ENCODE measurements at places on chromosomes 3 and 15. TPM values are rescaled to one million over a fixed set of nuclear protein-coding genes. Genes with fewer than 3 reads are reported as not detected.

GRCh38 chr3:16482194-16482769 lies 31.2 kb downstream of the RFTN1 start:
- no peak for DNase-seq

DNA sequence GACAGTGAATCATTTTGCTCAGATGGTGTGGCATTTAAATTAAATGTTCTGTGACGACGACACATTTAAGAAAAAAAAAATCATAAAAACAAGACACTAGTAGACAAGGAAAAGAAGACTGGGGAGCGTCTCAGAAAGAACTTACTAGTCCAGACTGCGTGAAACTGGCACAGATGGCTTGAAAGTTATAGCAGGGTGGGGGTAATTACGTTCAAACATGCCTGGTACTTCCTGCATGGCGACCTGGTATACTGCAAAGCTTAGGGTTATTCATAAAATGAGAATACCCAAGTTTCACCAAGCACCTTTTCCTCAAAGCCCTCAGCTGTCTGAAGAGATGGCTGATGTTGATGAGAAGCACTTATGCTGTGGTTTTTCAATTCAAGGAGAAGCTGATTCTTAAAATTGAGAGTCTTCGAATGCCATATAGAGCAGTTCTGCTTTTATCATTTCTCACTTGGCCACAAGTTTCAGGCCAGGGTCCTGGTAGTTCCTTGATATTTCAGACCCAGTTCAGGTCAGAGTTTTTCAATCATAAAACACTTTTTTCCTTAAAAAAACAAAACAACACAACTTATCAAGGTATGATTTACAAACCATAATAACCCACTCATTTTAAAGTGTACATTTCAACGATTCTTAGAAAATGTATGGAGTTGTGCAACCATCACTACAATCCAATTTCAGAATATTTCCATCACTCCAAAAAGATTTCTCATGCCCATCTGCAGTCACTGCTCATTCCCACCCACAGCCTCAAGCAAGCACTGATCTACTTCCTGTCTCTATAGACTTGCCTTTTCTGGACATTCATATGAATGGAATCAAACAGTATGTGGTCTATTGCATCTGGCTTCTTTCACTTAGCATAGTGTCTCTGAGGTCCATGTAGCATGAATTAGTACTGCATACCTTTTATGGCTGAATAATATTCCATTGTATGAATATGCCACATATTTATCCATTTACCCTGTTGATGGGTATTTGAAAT lies 24.7 kb downstream of the PCOLCE2 start:
- DNase-seq, result no peak

GRCh38 chr15:69934607-69935006 lies 163.1 kb downstream of the TLE3 start:
- DNase-seq, result no peak

DNA sequence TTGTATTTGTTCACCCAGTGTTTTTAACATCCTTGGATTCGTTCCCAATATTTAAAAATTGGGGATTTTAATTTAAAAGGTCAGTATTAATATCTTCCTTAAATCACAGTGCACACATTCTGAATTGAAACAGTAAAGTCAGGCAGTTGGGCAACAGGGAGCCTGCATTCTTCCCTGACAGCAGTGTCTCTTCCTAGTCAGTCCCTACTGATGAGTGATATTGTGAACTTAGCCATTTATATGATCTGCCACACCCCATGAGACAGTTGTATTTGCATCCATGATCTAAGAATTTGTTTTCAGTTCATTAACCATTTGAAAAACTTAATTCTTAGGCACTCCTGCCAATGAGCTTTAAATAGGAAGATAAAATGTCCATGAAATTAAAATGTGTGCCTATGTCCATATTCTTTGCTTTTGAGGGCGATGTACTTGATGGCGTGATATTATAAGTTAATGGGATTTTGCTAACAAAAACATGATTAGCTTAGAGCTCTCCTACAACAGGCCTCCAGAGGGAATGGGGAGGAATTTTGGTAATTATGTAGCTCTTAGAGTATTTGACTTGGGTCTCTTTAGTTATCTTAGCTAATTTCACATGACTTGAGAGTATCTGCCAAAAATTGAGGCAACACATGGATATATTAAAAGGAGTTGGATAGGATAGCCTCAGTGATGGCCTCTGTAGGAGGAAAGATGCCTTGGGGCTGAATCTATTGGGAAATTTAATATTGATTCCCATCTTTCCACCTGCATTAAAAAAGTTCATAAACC lies 219.3 kb downstream of the PTPRG start:
- no peak for DNase-seq

GRCh38 chr3:128999102-128999501 lies 2.0 kb upstream of the EFCC1 start:
- DNase-seq, result no peak

GRCh38 chr15:42504631-42505030 lies 9.2 kb downstream of the SNAP23 start:
- DNase-seq, result peak; percentile 81

GRCh38 chr3:146968204-146968651 lies 363.1 kb upstream of the PLSCR5 start:
- peak; percentile 46 for DNase-seq

GRCh38 chr3:122961146-122961545 lies 66.4 kb downstream of the SEMA5B start:
- DNase-seq, result no peak

GRCh38 chr3:11717768-11718636 lies 74.3 kb upstream of the VGLL4 start:
- DNase-seq, result peak; percentile 78

DNA sequence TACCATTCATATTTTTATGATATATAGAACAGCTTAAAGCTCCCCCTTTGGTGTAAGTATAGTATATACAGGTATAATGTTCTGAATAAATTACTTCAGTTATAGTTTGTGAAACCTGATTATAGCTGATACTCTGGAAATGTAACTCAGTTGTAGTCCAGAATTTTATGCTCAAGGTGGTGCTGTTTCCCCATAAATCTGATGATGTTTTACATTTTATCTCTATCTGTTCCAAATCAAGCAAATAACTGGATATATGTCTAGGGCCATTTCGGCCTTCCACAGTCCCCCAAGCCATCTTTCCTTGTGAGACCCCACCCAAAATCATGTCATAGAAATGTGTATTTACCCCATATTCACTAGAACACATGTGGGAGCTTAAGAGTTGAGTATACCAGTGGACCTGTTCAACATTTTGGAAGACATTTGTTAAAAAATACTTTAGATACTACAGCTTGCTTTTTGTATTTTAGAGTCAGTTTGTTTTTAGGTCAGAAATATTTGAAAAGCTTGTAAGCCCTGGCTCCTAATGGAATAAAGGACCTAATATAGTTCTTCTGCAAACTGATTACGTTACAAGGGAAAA lies 107.1 kb downstream of the ATG7 start:
- DNase-seq, result peak; percentile 90

- DNase-seq, result peak; percentile 62
Observed at GRCh38 chr3:12553921-12554391, 2.9 kb upstream of the MKRN2 start.

DNA sequence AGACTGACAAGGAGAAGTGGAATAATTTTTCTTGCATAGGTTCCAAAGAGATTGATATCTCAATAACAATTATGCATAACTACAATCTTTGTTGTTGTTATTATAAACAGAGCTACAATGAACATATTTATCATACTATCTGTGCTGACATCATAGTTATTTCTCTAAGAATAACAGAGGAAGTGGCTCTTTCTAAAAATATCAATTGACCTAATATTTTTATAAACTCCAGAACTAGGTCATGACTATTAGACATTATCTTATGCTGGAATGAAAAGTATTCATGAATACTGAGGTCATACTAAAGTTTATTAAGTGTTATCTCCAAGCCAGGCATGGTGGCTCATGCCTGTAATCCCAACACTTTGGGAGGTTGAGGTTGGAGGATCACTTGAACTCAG lies 114.1 kb downstream of the DCLK3 start:
- no peak for DNase-seq

- DNase-seq, result no peak
Observed at GRCh38 chr3:124149771-124150170, 157.8 kb upstream of the ROPN1 start.

GRCh38 chr3:58052373-58053273 lies 44.4 kb downstream of the FLNB start:
- DNase-seq, result peak; percentile 98

GRCh38 chr15:36601497-36601932 lies 22.1 kb downstream of the CDIN1 start:
- DNase-seq, result no peak

GRCh38 chr3:52703341-52703740 lies 2.2 kb downstream of the GLT8D1 start:
- no peak for DNase-seq

GRCh38 chr15:92268900-92269299 lies 124.8 kb upstream of the ST8SIA2 start:
- no peak for DNase-seq

DNA sequence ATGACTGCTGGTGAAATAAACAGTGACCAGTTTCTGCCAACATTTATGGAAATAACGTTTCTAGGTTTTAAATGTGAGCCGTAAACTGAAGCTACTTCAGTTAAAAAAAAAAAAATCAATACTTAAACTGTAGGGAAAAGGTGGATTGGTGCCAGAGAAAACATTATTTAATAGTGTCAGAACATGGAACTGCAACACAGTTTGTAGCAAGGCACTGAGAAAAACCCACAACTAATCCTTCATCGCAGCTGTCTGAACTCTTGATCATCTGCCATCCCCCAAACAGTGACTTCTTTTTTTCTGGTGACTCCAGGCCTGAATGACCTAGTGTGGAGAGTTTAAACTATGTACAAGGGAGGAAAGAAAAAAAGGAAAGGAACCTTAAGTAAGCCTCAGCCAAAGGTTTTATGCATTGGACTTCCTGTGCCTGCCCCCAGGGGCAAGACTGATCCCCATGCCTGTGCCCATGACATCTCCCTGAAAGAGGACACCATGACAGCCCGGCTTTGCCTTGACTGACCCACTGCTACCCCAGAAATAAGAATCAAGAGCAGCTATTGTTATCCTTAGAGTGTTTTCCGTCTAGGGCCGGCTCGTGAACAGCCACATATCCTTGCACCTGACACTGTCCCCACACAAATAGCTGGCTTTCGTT lies 33.1 kb downstream of the CRTAP start:
- DNase-seq, result peak; percentile 70

GRCh38 chr3:149197669-149198068 lies 24.0 kb downstream of the CP start:
- no peak for DNase-seq

GRCh38 chr3:191296041-191296541 lies 33.1 kb upstream of the CCDC50 start:
- DNase-seq, result no peak

DNA sequence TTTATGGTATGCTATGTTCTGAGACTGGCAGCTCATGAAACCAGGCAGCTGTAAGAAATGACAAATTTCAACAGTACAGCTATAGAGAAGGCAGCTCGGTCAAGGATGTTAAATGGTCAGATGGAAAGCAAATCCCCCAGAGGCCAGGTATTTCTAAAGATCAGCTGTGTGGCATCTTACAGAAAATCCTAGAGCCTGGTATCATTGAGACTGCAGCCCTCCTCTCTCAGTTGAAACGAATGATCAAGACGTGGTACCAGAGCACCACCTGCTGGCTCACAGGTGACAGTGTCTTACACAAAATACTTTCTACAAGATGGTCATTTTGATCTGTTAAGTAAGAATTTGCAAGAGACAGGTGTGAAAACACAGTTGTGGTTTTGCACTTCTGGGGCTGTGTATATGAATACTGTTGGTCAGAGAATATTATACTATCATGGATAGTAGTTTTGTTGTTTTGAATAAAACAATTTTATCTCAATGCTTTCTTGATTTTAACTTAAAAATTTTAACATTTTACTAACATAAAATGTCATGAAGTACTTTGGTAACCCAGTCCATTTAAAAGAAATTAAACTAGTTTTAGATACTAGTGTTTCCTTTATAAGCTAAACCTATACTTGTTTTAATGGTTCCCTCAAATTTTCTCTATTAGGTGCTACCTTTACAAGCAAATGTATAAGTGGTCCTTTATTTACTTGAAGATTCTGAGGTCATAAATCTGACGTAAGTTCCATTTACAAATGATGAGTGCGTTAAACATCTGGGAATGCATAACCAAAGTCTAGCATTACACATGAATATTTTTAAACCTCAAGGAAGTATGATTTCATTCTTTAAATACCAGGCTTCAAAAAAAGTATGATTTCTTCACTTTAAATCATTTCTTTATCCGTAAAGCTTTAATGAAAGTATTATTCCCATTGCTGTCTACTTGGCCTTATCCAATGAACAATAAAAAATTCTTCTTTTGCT lies 121.8 kb downstream of the PDZRN3 start:
- DNase-seq, result peak; percentile 57

GRCh38 chr3:49124991-49125670 lies 4.5 kb upstream of the USP19 start:
- DNase-seq, result no peak

GRCh38 chr3:30598668-30599545 lies 7.5 kb upstream of the TGFBR2 start:
- no peak for DNase-seq

Gene CLDN18
- not detected for total RNA-seq

Gene GPR160
- 1.3 TPM for total RNA-seq

Gene TERC
- total RNA-seq, result 10.0 TPM

Gene NEK10
- total RNA-seq, result 5.0 TPM

Gene CYP1A2
- not detected for total RNA-seq

Gene ZDHHC23
- 1.9 TPM for total RNA-seq

Gene C2CD4A
- 1.1 TPM for total RNA-seq

Gene FBXO40
- not detected for total RNA-seq

Gene COL6A5
- not detected for total RNA-seq

Gene DGKG
- not detected for total RNA-seq

Gene FRMD5
- total RNA-seq, result 18.2 TPM
